ENCODE measurements at places on chromosomes 11 and 22.

DNA sequence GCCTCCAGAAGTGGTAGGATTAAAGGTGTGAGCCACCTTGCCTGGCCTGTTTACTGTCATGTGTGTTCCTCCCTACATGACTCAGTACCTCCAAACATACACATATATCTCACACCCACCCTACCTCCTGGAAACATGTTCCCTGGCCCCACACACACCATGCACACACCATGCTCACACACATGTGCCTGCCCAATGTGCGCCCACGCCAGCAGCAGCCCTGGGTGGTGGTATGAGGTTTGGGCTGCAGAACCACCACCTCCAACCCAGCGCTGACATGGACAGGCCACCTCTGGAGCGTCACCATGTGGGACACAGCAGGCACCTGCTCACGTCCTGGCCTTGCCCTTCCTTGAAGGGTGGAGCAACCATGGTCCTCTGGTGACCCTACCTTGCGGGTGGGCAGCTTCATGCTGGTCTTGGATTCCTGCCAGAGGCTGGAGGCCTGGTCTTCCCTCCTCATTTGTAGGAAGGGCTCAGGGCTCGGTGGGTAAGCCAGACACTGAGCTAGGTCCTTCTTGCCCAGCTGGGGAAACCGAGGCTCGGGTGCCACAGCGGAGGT, 37.9 kb downstream of the KIAA1671 start:
- peaks cover 36% of the 10 kb centered on the region for H3K27me3 ChIP-seq
- H3K36me3 ChIP-seq = peaks cover 5% of the 10 kb centered on the region
- H3K4me1 ChIP-seq = peaks cover 70% of the 10 kb centered on the region
- H3K4me3 ChIP-seq = no peak overlapping the region

DNA sequence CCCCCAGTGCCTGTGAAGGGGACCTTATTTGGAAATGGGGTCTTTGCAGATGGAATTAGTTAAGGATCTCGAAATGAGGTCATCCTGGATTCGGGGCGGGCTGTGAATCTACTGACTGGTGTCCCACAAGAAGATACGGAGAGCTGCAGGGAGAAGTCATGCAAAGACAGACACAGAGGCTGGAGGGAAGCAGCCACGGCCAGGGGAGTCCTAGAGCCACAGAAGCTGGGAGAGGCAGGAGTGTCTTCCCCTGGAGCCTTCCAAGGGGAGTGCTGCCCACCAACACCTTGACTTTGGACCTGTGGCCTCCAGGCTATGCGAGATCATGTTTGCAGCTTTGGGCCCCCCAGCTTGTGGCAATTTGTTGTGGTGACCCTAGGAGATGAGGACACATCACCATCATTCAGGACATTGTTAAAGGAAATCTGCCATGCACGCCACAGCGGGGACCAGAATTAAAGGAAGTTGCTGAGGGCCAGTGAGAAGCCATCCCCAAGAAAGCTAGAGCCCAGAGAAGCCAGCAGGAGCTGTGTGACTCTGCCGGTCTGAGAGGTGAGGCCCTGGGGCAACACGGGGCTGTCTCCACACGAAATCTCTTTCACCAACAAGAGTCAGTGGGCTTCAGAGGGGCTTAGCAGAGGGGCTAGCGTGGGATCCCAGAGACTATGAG, 434.7 kb downstream of the BRD1 start:
- no peaks in the 10 kb centered on the region for H3K36me3 ChIP-seq
- no peak overlapping the region for H3K4me3 ChIP-seq
- H3K27ac ChIP-seq = no peak overlapping the region
- no peak for DNase-seq

GRCh38 chr11:2295971-2296912, 5.5 kb downstream of the C11orf21 start:
- no peak overlapping the region for H3K27ac ChIP-seq
- no peak overlapping the region for H3K4me3 ChIP-seq
- peaks cover 3% of the 10 kb centered on the region for H3K36me3 ChIP-seq
- DNase-seq = peak; percentile 38
- H3K4me1 ChIP-seq = peaks cover 17% of the 10 kb centered on the region

DNA sequence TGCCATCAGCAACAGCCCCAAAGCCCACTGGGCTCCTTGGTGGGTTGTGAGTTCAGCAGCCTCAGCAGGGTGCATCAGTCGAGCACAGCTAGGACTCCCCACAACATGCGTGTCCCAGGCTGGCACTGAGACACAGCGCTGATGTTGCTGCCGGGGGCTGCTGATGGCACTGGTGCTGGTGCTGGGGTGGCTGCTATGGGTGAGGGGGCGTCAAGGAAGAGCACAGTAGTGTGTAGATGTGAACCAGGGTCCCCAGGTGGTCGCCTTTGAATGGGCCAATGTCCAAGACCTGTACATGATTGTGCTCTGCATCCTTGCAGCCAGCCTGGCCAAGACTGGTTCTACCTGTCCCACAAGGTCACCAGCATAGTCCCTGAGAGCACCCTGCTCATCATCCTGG, 121.3 kb upstream of the SERPIND1 start:
- H3K4me1 ChIP-seq = no peaks in the 10 kb centered on the region
- H3K27ac ChIP-seq = no peak overlapping the region
- no peak overlapping the region for H3K4me3 ChIP-seq
- peaks cover 3% of the 10 kb centered on the region for H3K27me3 ChIP-seq

- no peak overlapping the region for H3K27ac ChIP-seq
- no peak overlapping the region for H3K4me3 ChIP-seq
- H3K27me3 ChIP-seq = no peaks in the 10 kb centered on the region
Measured at GRCh38 chr22:47561766-47562165, 799.3 kb downstream of the TBC1D22A start.

DNA sequence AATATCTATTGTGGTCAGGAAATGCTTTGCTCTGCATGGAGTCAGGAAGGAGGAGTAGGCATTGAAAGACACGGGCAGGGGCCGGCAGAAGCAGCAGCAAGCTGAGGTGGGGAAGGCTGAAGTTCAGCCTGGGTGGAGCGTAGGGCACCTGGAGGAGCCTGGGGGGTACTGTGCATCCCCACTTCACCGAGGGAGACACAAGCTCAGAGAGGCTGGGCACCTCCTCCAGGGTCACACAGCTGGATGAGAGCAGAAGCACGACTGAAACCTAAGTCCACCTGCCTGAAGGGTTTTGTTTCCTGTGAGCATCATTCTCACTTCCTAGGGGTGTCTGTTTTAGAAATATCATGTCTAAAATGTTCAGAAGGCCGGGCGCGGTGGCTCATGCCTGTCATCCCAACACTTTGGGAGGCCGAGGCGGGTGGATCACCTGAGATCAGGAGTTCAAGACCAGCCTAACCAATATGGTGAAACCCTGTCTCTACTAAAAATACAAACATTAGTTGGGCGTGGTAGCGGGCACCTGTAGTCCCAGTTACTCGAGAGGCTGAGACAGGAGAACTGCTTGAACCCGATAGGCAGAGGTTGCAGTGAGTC, 138.3 kb downstream of the MPPED1 start:
- no peaks in the 10 kb centered on the region for H3K4me1 ChIP-seq
- H3K27me3 ChIP-seq = peaks cover 6% of the 10 kb centered on the region
- peak; percentile 4 for DNase-seq
- H3K36me3 ChIP-seq = no peaks in the 10 kb centered on the region
- H3K27ac ChIP-seq = no peak overlapping the region
- H3K4me3 ChIP-seq = no peak overlapping the region

GRCh38 chr11:63846897-63847296, 8.0 kb downstream of the MARK2 start:
- DNase-seq = no peak
- H3K27ac ChIP-seq = no peak overlapping the region
- no peaks in the 10 kb centered on the region for H3K27me3 ChIP-seq
- peaks cover 68% of the 10 kb centered on the region for H3K4me1 ChIP-seq
- H3K36me3 ChIP-seq = peaks cover 43% of the 10 kb centered on the region
- no peak overlapping the region for H3K4me3 ChIP-seq

DNA sequence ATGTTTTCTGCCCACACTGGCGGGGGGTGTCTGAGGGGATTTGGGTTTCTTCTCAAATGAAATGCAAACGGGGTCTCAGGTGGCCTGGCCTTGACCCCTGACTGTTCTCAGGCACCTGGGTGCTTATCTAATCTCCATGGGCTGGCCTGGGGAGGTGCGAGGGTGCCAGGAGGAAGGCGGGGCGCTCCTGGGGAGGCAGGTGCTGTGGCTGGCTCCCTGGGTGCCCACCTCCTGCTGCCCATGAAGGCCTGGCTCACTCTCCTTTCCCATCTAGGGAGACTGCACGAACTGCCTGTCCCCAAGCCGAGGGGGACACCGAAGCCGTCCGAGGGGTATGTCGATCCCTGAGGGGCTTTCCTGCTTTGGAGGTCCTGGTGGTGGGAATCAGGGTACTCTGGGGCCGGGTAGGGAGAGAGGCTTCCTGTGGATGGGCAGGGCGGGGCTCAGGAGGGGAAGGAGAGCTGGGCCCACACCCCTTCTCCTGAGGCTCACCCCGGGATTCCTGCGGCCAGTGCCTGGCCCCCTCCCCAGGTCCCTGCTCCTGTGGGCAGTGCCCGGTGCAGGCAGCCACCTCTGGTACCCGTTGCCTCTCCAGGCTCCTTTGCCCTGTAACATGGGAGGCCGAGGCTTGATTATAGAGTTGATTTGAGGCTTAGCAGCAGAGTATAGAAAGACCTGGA, 18.4 kb downstream of the MICALL1 start:
- peaks cover 5% of the 10 kb centered on the region for H3K4me1 ChIP-seq
- no peaks in the 10 kb centered on the region for H3K27me3 ChIP-seq
- no peak for DNase-seq
- peaks cover 2% of the 10 kb centered on the region for H3K36me3 ChIP-seq
- no peak overlapping the region for H3K4me3 ChIP-seq

DNA sequence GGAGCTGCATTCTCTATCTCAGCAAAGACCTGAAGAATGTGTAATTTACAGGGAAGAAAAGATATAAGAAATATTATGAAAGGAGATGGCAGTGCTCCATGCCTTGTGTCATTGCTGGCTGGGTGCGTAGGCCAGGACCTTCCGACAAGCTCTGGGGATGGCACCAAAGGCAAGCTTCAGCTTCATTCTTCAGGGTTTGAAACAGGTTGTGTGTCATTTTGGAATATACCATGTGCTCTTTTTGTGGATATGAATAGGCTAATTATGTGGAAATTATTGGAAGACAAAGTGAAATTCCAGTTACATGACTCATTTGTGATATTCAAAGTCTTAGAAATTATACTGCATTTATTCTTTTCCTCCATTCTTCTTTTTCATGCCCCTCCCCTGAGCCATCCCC, 5.7 kb upstream of the KIRREL3 start:
- H3K27me3 ChIP-seq = peaks cover 18% of the 10 kb centered on the region
- no peak overlapping the region for H3K4me3 ChIP-seq
- H3K27ac ChIP-seq = no peak overlapping the region
- H3K36me3 ChIP-seq = no peaks in the 10 kb centered on the region

DNA sequence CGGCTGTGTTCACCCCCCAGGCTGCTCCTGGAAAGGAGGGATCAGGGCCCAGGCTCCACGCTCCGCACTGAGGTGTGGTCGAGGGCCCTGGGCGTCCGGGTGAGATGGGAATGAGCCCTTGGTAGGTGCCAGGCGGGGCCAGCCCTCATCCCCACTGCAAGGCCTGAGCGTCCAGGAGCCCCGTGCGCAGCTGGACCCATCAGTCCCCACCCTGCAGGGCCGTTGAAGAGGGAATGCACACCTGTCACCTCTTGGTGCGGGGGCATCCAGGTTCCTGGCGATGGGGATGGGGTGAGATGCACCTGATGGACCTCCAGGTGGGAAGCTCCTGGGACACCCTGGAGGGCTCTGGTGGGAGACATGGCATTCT, 72.2 kb downstream of the KCNQ1 start:
- H3K4me3 ChIP-seq = no peak overlapping the region
- H3K4me1 ChIP-seq = no peaks in the 10 kb centered on the region
- H3K27me3 ChIP-seq = no peaks in the 10 kb centered on the region

DNA sequence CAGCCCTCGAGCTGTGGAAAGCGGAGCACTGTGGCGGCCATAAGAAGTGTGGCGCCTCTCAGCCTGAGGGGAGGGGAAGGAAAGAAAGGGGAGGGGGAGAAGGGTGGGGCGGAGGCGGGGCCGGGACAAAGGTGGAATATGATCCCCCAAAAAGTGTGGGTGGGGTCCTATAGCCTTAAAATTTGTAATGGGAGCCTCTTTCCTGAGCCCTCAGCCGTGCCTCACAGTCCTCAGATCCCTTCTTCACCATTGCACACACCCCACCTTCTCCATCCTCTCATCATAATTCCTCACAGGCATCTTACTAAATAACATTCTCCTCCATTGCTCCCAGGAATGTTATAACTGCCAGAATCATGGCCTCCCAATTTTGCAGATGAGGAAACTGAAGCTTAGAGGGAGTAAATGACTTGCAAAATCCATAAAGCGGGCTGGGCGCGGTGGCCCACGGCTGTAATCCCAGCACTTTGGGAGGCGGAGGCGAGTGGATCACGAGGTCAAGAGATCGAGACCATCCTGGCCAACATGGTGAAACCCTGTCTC, 600 bp upstream of the RAB6A start:
- H3K36me3 ChIP-seq = peaks cover 3% of the 10 kb centered on the region
- H3K27me3 ChIP-seq = peaks cover 11% of the 10 kb centered on the region
- H3K4me3 ChIP-seq = peak overlapping the region; percentile 88
- peak overlapping the region; percentile 77 for H3K27ac ChIP-seq

GRCh38 chr22:30202531-30203006, 44.0 kb downstream of the LIF start:
- H3K4me1 ChIP-seq = peaks cover 22% of the 10 kb centered on the region
- H3K4me3 ChIP-seq = no peak overlapping the region
- no peaks in the 10 kb centered on the region for H3K27me3 ChIP-seq
- no peak overlapping the region for H3K27ac ChIP-seq

DNA sequence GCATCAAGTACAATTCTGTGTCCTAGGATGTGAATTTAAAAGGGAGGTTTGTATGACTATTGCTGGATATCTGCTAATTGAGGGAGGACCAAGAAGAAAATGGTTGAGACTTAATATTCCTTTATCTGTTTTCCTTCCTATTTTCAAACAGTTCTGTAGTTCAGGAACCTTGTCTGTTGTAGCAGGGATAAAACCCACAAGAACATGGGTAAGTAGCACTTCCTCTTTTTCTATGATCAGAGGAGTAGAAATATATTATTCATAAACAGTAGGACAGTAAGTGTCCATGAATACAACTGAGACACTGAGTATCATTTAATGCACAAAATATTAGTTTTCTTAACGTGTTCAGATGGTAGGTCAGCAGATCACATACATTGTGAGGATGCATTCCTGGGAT, 7.6 kb downstream of the MS4A3 start:
- DNase-seq = no peak
- H3K4me3 ChIP-seq = no peak overlapping the region
- no peaks in the 10 kb centered on the region for H3K36me3 ChIP-seq
- no peaks in the 10 kb centered on the region for H3K4me1 ChIP-seq
- no peak overlapping the region for H3K27ac ChIP-seq

DNA sequence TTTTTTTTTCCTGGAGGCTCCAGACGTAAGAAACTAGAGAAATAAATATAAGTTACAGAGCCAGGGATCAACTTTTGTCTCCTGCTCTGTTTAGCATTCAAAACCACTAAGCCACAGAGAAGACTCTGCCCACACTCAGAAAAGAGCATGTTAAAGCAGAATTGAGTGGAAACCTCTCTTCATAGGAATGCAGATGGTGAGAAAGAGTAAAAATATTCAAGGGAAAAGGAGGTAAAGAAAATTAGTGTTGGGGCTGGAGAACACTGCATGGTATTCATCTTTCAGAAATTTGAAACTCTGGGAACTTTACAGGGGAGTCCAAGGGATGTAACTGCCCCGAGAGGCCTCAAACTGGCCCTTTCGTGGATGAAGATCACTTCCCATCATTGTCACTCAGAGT, 65.1 kb downstream of the CLMP start:
- H3K27ac ChIP-seq = no peak overlapping the region
- H3K36me3 ChIP-seq = no peaks in the 10 kb centered on the region
- H3K4me1 ChIP-seq = no peaks in the 10 kb centered on the region
- DNase-seq = no peak
- H3K27me3 ChIP-seq = no peaks in the 10 kb centered on the region

All from activated CD8-positive, alpha-beta memory T cell treated with anti-CD3 and anti-CD28 coated beads, Interleukin-2, amount 10 ng/mL, durations not matched to agents 7 days and 5 days (primary cell).